ENCODE measurements at places on chromosomes 4 and X. TPM values are rescaled to one million over a fixed set of nuclear protein-coding genes. Genes with fewer than 3 reads are reported as not detected.

DNA sequence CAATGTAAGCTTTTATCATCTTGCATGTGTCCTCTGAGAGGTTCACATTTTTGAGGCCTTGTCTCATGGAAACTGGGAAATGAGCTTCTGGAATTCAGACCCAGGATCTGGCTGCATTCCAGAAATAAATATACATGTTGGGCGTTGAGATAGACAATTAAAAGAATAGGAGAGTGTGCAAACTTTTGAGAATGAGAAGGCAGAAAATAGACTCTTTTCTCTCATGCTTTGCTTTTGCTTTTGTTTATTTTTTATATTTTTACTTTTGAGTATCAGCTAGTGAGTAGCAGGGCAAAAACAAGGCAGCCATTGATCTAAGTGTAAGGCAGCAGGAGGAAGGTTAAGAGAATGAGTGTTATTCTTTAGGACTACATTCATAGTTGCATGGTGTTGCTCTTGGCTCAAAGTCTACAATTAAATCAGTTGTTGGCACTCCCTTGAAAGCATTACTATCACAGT, 12.4 kb downstream of the SHROOM3 start:
- DNase-seq, result no peak

- no peak for DNase-seq
These were observed 36.3 kb upstream of the TENM3 start for GRCh38 chr4:182206916-182207315.

DNA sequence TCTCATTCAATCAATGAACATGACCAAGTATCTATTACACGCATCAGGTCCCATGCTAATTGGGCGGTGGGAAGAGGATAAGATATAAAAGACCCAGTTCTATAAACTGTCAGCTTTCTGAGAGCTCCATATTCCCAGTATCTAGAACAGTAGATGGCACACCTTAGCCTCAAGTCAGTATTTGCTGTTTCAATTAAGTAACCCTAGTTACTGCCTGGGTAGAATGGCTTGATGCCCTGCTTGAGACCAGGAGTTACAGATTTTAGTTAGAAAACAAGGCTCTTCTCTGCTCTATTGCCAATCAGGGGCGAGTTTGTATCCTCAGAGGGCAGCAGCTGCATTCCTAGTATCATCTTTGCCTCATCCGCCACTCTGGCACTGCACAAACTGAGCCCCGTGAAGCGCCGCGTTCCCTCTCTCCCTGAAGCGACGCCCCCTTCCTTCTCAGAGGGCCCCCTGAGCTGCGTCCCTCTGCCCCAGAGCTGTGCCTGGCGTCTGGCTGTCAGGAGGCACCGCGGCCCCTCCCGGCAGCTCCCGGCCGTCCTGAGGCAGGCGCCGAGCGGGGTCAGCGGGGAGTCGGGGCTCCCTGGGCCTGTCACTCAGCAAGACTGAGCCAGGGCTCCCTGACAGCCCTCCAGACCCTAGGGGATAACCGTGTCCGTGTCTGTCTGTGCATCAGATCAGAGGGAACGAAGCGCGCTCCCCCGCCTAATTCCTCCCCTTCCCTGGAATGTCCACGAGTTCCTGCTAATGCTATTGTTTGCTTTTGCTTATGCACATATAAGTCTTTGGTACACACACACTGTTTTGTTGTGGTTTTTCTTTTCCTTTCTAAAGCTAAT, 212.4 kb upstream of the TTC29 start:
- DNase-seq, result no peak

- no peak for DNase-seq
These were observed 2.2 kb downstream of the AIMP1 start for GRCh38 chr4:106318511-106318910.

Gene AMOT
- 36.5 TPM for total RNA-seq

GRCh38 chr4:73721435-73721834, 18.9 kb upstream of the CXCL8 start:
- no peak for DNase-seq

DNA sequence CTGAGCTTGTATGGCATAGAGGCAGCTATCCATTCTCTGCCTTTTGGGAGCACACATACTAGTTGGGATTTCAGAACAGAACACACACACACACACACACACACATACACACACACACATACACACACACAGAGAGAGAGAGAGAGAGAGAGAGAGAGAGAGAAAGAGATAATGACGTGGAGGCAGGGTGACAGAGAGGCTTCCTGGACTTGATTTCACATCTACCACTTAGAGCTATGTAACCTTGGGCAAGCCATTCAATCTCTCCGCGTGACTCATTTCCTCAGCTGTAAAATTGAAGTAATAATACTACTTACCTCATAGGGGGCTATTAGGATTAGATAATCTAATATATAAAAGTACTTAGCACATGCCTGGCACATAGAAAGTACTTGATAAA, 12.3 kb upstream of the GRIA3 start:
- no peak for DNase-seq
